ENCODE measurements at places on chromosomes 13 and 19.

DNA sequence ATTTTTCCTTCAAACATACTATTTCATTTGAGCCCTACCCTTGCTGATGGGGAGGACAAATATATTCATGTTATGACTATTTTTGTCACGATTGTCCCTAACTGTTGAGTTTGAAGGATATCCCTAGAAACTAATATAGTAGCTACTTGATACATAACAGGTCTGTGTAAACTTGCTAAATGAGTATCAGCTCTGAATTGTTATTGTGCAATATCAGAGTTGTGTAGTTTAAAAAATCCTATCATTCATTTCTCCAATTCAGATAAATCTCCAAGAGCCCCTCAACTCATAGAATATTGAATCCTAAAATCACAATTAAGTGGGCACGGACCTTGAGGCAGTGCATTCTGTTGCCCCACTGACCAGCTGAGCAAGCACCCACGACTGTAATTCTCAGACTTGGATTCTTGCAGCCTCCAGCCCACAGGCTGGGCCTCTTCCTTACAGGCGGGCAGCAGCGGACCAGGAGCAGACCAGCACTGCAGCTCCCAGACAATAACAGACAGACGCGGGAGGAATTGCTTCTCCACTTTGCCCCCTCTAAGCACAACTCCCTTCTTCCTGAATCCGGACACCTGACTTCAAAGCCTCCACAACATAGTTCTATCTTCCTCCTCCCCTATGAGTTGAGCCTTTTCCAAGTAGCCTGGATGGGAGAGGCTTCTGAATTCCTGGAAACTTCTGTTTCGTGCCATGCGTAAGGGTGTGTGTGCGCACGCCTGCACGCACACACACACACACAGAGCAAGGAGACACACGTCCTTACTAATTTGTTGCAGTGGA, 337.6 kb upstream of the ARGLU1 start:
- no peak for DNase-seq

DNA sequence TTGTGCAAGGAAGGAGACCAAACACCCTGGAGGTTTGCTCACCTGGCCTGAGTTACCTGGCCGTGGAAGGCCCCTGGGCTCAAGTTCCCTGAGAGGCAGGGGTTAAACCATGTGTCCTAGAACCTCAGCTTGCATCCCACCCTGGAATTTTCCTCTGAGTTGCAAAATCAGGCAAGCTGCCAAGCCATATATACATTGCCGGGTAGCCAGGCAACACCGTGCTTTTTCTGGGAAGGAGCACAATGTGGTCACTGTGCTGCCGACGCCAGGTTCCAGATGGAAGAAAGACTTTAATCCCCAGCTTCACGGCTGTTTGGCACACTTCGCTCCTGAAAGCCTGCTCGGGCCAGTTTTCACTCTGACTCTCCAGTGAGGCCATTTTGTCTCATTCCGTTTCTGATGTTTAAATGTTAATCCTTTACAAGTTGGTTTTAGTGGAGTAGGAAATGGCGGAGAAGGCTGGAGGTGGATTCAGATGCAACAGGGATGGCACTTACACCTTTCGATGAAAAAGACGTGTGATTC, 60.1 kb upstream of the PEG3 start:
- no peak for DNase-seq

DNA sequence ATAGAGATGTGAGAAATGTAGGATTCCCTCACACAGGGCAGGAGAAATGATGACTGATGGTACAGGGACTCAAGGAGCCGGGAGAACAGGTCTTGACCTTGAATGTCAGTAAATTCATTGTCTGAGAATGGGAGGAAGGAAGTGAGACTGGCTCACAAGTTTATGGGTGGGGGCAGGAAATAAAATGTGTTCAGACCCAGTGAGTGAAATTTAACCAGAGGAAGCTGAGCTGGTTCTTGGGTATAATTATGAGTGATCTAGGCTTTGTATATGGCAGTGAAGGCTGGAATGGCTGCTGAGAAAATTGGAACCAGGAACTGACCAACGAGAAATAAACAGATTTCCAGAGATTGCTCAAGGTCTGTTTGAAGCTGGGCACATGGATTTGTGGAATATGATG, 6.3 kb upstream of the IGSF23 start:
- no peak for DNase-seq

DNA sequence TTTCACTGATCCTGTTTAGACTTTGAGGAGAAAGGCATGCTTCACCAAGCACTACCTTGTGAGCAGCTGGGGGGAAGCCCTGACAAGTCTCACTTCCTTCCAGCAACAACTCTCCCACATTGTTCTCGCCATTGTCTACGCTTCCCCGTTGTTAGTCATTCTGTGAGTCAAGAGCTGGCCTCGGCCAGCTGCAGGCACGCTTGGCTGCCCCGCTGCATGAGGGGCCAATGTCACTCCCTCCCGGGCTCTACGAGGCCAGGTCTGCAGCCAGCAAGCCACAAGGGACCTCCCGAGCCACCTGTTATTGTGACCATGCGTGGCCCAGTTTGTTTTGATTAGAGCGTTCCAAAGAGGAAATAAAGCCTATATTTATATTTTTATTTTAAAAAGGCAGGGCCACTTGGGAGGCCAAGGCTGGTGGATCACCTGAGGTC, 220.9 kb downstream of the FOXO1 start:
- no peak for DNase-seq

DNA sequence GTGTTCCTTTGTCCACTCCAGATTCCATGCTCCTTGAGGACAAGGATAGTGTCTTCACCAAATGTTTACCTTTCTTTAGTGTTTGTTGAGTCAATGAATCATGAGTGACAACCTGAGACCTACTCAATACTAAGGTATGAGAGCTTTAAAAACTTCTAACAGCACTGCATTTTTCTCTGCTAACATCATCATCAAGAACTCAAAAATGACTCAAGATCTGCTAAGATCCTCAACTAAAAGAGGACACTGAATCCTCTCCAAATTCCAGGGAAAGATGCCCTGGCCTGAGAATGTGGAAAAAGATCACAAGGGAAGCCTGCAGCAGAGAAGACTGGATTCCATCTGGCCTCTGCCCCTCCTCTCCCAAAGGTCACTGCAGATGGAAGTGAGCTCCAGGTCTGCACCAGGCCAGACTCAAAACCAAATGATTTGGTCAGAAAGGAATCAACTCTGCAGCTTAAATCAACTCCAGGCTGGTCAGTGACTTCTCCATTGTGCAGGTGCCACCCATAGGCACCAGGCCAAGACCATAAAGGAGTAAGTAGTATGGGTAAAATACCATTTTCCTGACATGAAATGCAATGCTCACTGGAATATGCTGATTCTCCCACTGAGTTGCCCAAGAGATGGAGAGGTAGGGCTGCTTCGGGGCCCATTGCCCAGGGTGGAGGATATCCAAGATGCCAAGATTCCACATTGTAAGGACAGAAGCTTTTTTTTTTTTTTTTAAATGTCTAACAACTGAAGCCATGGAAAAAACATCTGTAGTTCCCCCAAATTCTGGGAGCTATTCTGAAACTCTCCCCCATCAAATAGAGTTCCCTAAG, 89.5 kb upstream of the DOCK9 start:
- DNase-seq: no peak

DNA sequence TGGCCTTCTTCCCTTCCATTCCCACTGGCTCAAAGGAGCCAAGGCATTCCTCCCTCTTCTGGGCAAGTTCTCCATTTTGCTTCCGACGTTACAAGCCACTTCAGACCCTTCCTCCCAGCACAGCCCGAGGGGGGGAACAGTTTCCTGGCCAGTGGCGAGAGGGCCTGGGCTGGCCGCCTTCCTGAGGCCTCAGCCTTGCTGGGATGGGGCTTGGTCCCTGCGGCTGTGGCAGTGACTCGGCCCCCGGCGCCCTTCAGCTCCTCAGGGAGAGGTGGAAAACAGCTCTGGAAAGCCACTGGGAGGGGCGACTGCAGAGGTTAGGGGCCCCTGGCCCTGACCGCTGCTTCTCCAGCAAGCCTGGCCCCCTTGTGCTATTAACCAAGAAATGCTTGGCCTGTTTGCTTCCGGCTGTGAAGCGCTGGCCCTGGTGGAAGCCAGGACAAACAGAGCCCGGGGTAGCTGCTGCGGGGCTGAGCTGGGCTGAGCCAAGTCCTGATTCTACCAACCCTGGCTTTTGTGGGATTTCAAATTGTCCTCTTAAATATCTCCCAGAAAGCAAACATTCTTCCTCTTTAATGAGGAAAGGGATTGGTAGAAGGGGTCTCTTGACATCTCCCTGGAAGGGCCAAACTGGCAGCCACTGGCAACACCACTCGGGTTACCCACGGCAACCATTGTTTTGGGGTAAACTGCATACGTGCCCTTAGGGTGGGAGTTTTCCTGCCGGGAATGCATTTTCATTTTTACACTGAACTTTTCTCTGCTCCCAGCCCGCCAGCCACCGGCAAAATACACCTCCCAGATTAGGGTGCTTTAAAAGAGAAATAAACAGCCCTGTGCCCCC, 38.7 kb downstream of the C13orf46 start:
- no peak for DNase-seq

DNA sequence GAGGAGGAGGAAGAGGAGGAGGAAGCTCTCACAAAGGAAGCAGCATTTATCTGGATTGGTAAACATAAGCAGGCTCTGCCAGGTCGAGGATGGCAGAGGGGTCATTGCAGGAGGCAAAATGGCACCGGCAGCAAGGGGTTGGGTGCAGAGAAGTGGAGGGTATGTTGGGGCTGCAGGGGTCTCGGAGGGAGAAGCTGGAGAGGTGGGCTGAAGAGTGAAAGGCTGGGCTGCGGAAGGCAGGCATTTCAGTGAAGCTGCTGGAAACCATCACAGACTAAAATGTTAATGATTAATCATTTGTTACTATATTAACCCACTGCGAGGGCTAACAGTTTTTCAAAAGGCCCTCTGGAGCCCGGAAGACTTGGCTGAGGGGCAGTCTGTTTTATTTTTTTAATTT, 24.6 kb downstream of the TPT1 start:
- no peak for DNase-seq

- DNase-seq: no peak
These were observed 100.3 kb downstream of the ARHGEF7 start for GRCh38 chr13:111215081-111216047.

GRCh38 chr19:56252699-56253422, 19.7 kb upstream of the EDDM13 start:
- DNase-seq: peak; percentile 47

GRCh38 chr19:8557642-8558238, 19.5 kb downstream of the MYO1F start:
- no peak for DNase-seq

DNA sequence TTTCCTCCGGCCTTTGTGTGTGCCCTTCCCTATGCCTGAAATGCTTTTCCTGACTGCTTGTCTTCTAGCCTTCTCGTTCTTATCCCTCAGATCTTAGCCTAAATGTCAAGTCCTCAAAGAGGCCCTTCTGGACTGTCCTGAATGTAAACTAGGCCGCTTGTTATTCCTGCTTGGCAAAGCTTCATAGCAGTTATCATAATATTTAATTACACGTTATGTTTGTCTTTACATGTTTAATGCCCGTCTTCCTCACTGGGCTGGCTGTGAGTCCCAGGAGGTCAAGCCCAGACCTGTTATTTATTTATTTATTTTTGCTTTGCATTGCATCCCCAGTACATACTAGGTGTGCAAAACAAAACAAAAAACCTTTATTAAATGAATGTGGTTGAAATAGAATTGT, 62.7 kb downstream of the SIPA1L3 start:
- DNase-seq: no peak

GRCh38 chr13:113151745-113152690, 6.4 kb upstream of the PROZ start:
- DNase-seq: no peak

GRCh38 chr19:56991912-56992311, 127.9 kb upstream of the USP29 start:
- no peak for DNase-seq

DNA sequence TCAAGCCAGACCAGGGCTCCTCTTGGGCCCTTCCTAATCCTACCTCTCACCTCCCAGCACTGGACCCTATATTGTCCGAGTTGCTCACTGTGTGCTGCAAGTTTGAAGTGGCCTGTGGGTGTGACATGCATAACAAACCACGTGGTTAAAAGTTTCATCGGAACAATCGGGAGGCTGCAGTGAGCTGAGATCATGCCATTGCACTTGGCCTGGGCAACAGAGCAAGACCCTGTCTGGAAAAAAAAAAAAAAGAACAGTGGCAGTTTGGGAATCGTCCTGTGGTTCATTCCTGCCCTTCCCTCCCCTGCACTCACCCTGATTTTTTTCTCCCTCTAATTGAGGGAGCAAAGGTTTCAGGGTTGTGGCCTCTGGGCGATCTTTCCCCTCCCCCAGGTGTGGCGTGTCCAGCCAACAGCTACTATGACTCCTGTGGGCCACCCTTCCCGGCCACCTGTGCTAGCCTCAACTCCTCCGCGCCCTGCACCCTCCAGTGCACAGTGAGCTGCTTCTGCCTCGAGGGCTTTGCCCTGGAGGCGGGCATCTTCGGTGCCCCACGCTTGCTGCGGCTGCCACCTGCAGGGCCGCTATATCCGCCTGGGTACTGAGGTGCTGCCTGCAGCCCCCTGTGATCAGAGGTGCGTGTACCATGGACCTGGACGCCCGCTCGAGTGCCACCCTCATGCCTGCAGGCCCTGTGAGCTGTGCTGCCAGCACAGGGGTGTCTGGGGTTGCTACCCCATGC, 16.3 kb upstream of the FXYD3 start:
- no peak for DNase-seq

GRCh38 chr19:1683869-1684572, 31.6 kb upstream of the TCF3 start:
- no peak for DNase-seq

- no peak for DNase-seq
These were observed 250.2 kb downstream of the ABCC4 start for GRCh38 chr13:95050800-95051615.

- DNase-seq: no peak
These were observed 19.8 kb downstream of the PEPD start for GRCh38 chr19:33501693-33502356.

DNA sequence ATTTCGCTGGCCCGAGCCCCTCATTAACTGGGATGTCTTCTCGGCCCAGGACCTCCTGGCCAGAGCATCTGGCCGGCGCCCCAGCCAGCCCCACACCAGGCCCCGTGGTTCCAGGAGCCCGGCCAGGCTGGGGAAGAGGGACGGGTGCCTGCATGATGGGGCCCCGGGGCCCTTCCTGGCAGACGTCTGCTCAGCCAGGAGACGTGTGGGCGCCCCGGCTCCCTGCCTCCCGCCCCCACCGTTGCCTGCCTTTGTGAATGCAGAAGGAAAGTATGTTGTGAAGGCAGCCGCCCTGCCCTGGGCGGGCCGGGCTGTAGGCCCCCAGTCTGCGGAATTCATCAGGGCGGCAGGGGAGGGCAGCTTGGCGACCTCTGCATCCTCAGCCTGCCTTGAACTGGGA, 4.4 kb upstream of the COMP start:
- DNase-seq: no peak

Data from central memory CD8-positive, alpha-beta T cell (primary cell).